ENCODE measurements at places on chromosomes 4 and X.
A peak's percentile ranks its signal among the peaks of the same experiment; 100 is the strongest.

- DNase-seq = no peak
Measured at GRCh38 chr4:133891011-133891410, 310.6 kb downstream of the PABPC4L start.

- no peak for DNase-seq
Measured at GRCh38 chr4:21032089-21032645, 331.9 kb downstream of the PACRGL start.

DNA sequence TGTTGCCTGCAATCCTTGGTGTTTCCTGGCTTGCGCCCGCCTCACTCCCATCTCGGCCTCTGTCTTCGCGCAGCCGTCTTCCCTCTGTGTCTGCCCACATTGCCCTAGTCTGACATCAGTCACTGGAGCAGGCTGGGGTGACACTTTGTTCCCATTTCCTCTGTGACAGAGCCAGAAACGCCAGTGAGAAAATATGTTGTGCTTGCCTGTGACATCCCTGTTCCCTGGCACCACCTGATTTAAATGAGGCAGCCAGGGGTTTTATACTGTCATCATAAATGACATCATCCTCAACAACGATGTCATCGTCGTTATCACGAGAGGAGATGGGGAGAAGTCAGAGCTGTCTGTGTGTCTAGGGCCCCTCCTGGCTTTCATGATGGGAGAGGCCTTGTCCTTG is 29.1 kb downstream of the ZNF185 start:
- DNase-seq = no peak

DNA sequence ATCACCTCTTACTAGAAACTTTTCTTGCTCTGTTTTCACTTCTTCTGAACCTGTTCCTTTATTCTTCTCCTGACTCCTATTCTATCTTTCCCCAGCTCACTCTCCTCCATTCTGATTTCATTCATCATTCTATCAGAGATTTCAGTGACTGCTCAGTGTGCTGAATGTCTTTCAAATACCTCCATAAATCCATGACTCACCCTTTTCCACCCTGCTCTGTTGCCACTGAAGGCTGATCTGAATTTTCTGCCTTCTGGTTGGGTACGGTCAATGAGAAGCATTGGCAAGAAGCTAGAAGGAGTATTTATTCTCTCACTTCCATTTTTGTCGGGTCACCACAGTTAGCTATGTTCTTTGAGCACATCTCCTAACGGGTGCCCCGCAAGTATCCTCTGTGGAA is 265.9 kb downstream of the CBLL2 start:
- no peak for DNase-seq

DNA sequence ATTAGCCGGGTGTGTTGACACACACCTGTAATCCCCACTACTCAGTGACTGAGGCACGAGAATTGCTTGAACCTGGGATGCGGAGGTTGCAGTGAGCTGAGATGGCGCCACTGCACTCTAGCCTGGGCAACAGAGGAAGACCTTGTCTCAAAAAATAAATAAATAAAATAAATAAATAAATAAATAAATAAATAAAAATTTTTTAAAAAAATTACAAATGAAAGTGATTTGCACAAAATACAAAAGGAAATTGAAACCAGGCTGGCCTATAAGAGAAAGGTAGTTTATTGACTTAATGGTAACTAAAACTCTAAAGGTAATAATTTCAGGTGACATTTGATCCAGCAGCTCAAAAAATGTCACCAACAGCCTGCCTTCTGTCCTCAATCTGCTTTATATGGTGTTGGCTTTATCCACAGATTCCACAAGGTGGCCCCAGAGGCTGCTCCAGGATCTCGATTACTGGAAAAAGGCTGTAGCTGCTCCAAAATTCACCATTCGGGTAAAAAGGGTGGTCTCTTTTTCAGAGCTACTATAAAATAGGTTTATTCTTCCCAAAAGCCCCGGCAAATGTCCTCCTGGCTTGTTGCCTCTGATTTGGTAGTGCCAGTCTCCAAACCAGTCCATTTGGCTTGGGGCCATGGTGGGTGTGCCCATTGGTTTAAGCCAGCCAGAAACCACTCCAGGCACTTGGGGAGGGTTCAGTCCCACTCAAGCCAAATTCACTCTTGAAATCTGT is 61.4 kb upstream of the TRIM2 start:
- DNase-seq = peak; percentile 77

DNA sequence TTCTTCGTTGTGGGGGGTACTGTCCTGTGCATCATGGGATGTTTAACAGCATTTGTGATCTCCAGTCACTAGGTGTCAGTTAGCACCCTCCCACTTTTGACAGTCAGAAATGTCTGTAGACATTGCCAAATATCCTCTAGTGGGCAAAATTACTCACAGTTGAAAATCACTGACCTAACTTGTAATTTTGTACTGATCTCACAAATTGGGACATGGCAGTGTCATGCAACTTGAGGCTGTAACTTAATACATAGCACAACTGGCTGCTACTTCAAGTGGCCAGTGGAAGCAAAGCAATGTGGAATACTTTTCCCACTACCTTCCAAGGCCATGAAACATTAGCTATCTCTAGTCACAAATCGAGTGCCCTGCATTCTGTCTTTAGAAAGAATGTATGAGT is 23.2 kb upstream of the TSPAN7 start:
- DNase-seq = no peak

DNA sequence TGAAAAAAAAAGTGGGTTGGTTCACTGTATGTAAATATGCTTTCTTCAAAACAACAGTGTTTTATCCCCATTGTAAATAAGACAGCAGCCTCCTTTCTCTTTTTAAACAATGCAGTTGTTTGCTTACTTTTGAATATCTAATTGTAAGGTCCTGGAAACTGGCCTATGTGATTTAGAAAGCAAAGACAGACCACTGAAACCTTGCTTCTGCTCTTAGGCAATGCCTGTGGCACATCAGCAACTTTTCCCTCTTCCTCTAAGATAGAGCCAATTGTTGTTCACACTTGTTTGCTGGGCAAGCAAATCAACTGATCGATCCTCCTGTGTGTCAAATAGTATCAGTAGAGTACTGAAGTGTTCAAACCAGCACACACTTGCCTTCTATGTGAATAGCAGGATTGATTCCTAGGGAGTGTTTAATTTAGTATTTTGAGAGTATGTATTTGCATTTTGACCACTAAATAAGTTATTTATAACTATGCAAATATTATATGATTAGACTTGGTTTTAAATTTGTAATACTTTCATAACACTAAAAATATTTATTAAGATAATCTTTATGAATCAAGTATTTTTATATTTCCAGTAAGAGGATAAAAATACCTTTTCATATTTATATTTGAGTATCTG is 55.4 kb upstream of the GRPR start:
- no peak for DNase-seq

DNA sequence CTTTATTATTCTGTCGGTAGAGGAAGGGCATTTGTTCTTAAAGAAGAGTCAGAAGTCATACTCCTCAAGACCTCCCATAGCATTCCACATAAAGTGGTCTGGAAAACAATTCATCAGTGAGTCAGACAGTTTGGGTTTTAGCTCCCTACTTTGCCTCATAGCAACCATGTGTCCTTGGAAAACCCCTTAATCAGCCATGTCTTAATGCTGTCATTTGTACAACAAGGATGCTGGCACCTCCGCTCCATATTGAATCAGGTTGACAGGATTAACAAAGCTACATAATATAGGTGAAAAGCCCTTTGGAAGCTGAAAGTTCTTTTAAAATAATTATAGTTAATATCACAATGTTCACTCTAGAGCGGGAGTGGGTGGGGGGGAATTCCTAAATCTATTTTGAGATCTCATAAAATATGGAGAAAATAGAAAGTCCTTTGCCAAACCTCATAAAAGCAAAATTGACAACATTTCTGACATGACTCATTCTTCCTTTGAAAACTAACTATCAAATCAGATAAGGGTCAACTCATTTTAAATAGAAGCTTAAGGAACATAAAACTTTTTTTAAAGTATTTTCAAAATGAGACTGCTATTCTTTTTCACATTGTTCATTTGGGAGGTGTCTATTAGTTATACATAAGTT is 37.3 kb upstream of the GUCY1A1 start:
- DNase-seq = no peak

DNA sequence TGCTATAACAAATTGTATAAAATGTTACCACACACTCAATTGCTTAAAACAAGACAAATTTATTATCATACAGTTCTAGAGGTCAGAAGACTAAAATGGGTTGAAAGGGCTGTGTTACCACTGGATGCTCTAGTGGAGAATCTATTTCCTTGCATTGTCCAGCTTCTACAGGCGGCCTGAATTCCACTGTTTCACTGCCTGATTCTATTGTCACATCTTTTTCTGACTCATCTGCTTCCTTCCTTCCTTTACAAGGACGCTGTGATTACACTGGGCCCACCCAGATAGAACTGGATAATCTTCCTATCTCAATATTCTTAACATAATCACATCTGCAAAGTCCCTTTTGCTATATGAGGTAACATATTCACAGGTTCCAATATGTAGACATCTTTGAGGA is 19.4 kb upstream of the ARMCX1 start:
- no peak for DNase-seq

GRCh38 chr4:138522366-138522765 is 280.2 kb upstream of the SLC7A11 start:
- DNase-seq = peak; percentile 10

GRCh38 chrX:120334151-120334550 is 22.9 kb upstream of the TMEM255A start:
- no peak for DNase-seq

- DNase-seq = peak; percentile 45
Measured at GRCh38 chrX:17521871-17522693, 147.1 kb downstream of the NHS start.

- DNase-seq = no peak
Measured at GRCh38 chrX:122565952-122566351, 618.1 kb upstream of the GRIA3 start.

- DNase-seq = no peak
Measured at GRCh38 chrX:120840827-120841226, 34.8 kb downstream of the CT47B1 start.

DNA sequence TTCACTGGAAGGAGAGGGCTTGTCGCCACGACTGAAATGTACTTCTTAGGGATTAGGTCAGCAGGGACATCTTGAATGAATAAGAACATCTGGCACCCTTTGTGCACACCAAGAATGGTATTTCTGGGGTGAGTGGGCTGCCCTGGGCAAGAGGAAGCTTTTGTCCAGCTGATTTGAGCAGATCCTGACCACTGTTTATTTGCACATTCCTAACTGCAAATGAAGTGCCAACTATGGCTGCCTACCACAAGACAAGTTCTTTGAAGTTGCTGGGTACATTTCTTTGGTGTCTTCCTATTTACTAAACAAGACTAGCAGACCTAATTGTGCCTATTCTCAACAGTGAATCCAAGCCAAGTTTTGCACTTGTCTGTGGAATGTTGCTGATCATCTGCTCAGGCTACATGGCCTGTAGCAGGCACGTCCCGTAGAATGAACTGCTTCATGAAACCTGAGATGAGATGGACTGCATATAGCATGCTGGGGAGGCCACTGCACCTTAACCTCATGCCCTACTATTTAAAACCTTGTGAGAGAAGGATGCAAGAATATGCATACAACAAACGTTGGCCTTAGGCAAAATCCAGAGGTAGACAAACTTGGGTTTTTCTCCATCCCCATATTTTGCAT is 45.0 kb downstream of the PIR start:
- no peak for DNase-seq

DNA sequence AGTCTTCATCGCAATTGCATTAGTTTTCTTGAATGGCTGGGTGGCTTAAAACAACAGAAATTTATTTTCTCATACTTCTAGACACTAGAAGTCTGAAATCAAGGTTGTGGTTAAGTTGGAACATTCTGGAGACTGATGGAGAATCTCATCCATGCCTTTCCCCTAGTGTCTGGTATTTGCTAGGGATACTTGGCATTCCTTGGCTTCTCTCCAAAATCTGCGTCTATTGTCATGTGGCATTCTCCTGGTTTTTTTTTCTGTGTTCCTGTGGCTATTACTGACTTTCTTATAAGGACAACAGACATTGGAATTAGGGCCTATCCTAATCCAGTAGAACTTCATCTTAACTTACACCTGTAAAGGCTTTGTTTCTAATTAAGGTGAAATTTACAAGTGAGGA is 272.8 kb upstream of the EPHA5 start:
- DNase-seq = no peak

GRCh38 chrX:68196939-68197791 is 236.1 kb downstream of the OPHN1 start:
- DNase-seq = peak; percentile 74

DNA sequence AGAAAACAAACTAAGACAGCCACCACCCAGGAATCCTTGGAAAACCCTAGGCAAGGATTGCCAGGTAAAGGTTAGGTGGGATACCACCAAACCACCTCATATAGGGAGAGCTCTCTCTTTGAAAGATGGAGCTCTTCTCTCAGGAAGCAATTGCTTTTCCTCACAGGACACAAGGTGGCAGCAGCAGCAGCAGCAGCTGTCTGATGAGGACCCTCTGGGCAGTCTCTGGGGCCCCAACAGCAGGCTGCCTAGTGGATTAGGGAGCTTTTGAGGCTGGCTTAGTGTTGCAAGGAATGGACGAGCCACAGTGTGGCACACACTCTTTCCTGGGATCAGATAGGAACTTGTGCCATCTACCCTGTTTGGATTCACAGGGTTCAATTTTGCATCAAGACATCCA is 41.4 kb upstream of the CHRDL1 start:
- peak; percentile 42 for DNase-seq

DNA sequence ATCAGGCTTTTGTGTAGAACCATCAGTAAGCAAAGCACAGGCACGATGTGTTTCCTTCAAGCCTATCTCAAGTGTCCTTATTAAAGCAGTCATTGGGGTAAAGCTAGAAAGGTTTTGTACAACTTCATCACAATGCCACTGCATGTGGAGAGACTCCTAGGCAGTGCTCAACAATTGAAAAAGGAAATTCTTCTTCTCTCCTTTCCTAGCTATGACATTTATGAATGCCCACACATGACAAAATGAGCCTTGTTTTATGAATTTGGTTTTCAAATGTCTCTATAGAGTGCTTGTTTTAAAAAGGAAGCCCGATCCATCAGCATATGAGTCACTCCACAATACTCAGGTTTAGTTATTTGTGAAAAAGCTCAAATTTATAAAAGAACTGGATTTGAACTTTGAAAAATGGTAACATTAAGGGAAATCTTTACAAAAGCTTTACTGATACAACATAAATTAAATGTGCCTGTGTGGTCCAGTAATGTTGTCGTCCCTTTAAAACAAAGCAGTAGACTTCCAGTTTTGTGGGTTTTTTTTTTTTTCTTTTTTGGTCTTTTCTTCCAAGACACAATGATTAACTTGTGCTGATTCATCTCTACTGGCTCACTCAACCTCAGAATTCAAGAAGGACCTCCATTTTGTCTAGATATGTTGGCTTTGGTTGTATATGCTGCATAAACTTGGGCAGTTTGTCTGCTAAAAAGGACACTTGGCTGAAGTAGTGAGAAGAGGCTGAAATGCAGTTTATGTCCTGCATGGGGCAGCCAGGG is 273.8 kb downstream of the GASK1B start:
- no peak for DNase-seq

- no peak for DNase-seq
Measured at GRCh38 chr4:112861691-112862674, 187.5 kb upstream of the ANK2 start.

- no peak for DNase-seq
Measured at GRCh38 chr4:79598801-79599200, 190.8 kb upstream of the GK2 start.

- DNase-seq = no peak
Measured at GRCh38 chr4:72602396-72603376, 33.7 kb upstream of the ADAMTS3 start.
